ENCODE measurements at places on chromosomes 16 and 17.

DNA sequence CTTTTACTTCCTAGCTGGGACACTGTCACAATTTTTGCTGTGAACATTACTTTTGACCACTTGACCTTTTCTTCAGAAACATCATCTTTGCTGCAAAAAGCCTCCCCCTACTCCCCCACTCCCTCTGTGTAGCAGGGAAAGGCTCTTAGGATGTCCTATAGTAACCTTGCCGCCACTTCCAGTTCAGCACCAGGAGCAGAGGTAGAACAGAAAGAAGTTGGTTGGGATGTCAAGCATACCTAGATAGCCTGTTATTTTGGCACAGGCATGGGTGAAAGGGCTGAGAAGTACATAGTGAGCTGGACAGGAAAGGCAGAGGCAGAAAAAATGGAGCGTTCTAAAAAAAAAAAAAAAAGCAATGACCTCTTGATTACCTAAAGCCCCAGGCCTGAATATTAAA is 31.3 kb downstream of the SMIM36 start:
- no peak for DNase-seq

GRCh38 chr17:20997711-20998570 is 44.9 kb downstream of the USP22 start:
- DNase-seq = no peak

DNA sequence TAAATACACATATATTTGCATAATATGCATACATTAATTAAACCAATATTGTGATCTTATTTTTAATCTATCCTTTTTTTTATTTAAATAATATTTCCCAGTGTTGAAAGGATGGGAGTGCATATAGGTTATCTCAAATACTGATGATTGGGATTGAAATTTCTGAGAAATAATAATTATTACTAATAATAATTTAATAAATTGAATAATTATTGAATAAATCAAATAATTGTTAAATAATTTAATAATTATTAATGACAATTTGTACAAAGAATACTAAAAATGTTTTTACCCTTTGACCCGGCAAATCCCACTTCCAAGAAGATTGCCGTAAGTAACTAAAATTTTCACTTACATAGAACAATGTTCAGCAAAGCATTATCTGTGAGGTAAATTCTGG is 148.9 kb downstream of the ZNF18 start:
- no peak for DNase-seq

DNA sequence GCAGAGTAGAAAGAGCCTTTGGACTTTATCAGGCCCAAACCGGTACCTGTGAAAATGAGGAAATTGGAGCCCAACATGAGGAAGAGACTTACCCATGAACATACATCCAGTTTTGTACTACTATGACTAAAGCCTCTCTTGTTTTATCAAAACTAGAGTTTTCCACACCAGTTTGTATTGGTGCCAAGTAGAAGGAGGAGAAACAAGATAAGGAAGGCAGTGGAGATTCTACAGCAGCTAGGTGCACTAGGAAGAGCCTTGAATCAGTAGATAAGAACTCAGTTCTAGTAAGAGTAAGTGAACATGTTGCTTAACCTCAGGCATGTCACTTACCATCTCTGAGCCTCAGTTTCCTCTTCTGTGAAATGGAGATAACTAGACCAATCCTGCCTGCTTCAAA is 13.7 kb upstream of the TMEM132E start:
- no peak for DNase-seq

DNA sequence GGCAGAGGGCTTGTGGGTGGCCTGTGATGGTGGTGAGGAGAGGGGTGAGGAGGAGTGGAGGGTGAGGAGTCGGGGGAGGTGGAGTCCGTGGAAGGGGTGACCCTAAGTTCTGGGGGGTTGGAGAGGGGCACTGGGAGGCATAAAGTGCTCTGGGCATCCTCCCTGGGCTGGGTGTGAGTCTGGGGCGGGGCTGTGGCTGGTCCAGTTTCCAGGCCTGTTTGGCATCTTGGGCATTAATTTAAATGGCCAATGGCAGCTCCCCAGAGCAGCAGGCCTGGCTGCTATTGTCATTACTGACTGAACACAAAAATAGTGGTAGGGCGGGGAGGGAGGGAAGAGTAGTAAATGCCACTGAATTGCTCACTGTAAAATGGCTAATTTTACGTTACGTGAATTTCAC is 7.7 kb upstream of the ARHGAP23 start:
- DNase-seq = no peak

- DNase-seq = no peak
Measured at GRCh38 chr16:47058295-47059086, 85.0 kb upstream of the DNAJA2 start.

DNA sequence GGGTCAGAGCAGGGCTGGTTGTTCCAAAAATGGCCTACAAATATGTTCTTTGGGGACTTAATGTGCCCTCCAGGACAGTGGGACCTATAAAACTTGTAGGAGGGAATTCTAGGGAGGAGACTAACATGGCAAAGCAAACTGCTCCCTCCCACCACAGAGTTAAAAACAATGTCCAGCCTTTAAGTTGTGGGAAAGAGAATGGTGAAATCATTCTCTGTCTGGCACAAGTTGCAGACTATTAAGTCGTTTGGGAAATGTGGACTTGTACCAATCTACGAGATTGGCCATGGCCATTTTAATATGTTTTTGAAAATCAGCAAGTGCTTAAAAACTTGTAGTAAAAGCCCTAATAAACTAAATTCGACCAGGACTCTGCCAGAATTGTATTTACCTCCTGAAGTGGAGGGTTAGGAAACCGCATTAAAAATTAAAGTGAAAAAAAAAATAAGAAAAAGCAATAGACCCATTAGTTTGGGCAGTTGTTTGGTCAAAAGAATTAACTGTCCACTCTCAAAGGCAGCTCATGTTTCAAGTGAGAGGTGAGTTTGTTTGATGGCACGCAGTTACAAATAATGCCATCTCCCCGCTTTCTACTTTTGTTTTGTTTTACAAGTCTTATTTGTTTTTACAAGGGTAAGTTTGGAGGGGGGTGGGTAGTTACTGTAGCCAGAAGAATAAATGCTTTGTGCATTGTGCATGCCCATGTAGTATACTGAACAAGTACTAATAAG is 32.4 kb downstream of the ANKFN1 start:
- no peak for DNase-seq

DNA sequence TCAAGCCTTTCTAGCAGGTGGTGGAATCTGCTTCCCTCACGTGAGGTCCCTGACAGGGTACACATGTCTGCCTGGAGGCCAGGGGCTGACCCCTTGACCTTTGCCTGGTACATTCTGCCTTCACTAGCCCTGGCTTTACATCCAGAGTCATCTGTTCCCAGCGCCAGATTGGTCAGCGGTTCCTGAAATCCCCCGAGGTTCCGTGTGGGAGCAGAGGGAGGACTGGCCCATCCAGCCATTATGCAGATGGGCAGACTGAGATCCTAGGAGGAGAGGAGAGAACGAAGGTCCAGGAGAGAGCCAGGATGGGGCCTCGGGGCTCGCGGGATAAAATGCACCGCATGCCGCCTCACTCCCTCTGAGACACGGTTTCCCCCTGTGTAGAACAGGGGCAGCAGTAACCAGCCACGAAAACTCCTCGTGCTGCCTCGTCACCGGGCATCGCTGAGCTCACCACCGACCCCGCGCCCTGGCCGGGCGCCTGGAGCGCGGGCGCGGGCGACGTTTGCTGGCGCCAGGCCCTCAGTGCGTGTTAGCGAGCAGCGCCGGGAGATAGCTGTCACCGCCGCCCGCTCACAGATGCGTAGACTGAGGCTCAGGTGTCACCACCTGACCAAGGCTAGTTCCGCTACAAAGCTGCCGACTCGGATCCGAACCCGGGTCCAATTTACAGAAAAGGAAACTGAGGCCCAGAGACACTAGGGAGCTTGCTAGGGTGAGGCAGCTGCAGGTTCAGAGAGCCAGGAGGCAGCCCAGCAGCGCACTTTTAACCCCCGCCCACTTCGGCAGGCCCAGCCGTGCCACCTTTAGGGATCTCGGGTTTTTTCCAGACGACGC is 811 bp upstream of the MAP2K3 start:
- peak; percentile 33 for DNase-seq

DNA sequence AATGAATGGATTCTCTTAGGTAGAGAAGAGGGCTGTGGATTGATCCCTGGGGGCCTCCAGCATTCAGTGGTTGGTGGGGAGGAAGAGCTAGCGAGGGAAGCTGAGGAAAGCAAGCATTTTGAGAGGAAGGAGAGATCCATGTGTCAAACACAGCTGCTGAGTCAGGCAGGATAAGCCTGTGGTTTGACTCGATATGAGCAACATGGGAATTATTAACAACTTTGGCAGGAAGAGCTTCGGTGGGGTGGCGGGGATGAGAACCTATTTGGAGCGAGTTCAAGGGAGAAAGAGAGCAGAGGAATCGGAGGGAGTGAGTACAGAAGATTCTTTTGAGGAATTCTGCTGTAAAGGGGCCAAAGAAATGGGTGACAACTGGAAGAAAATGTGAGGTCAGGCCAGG is 59.5 kb upstream of the CDC42EP4 start:
- DNase-seq = no peak

DNA sequence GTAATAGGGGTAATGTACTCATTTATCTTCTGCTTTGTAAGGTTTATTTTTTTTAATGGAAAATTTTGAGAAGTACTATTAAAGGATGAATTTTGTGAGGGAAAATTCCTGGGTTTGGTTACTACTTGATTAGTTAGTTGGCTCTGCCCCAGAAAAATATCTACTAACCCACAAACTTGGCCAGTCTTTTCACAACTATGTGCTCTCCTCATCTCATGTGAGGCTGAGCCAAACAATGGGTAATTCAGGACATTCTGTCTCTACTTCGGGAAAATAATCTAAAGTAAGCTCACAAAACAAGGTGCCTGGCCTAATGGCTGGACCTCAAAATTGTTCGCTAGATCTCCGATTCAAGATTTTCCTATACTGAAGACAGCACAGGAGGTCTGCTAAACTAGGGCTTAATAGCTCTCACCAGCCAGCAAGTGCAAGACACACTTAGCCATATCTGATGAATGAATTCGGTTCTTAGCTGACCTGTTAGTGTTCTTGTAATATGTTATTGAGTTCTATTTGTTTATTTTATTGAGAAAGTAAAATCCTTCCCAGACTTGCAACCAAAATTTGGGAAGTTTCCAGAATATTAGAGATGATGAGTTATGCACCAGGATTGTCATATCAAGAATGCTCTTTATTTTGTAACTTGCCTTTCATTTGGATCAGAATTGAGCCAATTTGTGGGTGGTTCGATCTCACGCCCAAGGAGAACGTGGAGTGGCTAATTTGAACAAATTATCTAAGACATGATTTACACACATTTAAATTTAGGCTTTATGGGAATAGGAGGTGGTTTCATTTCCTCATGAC is 5.7 kb downstream of the KCNJ16 start:
- no peak for DNase-seq

DNA sequence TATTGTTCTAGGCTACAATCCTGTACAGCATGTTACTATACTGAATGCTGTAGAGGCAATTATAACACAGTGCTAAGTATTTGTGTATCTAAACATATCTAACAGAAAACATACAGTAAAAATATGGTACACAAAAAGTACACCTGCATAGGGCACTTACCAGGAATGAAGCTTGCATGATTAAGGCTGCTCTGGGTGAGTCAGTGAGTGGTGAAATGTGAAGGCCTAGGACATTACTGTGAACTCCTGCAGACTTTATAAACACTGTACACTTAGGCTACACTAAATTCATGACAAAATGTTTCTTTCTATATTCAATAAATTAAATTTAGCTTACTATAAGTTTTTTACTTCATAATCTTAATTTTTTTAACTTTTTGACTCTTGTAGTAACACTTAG is 37.1 kb downstream of the AMFR start:
- DNase-seq = no peak

DNA sequence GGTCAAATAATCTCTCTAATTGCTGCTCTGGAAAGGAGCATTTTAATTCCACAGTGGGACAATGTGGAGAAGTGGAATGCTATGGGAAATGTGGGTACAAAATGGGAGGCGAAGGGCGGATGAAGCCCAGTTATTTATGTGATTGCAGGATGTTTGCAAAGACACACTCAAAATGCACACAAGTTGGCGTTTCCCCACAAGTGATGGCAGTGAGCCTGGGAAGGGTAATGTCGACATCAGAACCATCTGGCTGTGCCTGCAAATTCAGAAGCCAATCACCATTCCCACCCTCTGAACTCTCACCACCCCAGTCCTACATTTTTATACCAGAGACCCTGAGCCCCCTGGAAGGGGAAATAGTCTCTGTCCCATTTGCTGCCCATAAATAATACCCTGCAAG is 201.1 kb downstream of the SOX9 start:
- DNase-seq = no peak

DNA sequence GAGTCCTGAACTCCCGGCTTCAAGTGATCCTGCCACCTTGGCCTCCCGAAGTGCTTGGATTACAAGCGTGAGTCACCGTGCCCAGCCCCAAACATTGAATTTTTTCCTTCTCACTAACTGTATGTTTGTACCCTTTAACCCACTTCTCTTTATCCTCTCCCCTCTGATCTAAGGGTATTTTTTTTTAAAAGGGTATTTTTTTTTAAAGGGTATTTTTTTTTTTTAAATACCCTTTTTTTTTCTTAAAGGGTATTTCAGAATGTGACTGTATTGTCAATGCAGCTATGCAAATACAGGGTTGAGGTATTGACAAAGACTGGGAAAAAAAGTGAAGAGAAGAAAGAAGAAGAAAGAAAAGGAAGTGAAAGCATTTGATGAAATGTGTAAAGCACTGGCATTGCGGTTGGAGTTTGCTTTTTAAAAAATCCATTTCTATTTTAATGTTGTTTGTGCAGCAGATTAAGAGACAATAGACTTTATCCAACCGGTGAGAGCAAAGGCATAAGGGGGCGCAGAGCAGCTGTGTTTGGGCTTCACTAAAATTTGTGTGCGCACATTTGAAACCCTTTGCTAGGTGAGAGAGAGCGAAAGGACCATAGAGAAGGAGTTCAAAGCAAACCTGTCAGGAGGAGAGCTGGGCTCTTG is 42.4 kb downstream of the SYT17 start:
- DNase-seq = no peak

All from DMS79 treated with DMSO at 0.1 percent for 48 hours (cell line).